ENCODE measurements at places on chromosomes 3 and 15.

DNA sequence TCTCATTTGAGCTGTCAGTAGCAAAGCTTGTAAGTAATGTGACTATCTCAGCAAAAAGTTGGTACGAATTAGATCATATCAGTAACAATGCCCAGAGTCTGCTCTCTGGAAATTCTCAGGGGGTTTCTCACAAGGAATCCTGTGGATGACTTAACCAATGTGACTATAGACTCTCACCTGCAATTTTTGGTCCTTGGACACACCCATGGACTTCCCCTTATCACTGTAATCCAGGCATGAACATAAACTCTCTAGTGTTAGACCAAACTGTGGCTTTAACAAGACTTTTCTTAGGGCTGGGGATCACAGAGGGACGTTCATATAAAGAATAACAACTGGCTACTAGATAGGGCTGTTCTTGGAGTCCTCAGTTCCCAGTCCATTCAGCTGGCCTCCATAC, 3.9 kb upstream of the ZNF80 start:
- DNase-seq = no peak

DNA sequence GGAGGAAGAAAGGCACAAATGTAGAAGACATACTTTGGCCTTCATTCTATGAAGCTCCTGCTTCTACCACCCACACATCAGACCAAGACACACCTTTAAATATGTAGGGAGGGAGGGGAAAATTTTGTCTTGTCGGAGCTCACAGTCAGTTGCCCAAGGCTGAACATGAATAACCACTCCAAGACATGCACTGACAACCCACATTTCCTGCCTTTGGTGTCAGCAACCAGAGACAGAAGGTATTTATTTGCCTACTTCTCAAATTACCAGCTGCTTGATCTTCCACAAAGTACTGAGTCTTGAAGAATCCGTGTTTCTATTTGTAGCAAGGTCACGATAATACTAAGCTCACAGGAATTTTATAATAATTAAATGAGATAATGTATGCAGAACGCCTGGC, 169.7 kb downstream of the KCNMB2 start:
- no peak for DNase-seq

- DNase-seq = no peak
Observed at GRCh38 chr15:49134683-49135341, 20.6 kb downstream of the COPS2 start.

DNA sequence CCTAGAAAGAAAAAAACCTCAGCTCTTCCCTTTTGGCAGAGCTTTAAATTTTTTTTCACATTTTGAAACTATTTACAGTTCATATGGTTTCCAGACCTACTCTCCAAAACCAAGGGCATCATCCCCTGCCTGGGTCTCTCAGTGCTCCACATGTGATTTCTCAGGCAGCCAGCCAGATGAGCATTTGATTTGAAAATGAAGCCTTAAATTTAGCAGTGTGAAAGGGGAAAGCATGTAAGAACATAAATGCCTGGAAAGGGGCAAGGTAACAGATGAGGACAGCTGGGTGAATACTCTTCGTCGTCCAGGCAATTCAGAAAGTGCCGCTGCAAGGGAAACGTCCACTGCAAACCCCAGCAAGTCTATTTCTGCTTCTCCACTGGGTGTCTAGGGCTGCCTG, 94.8 kb downstream of the ATP8B4 start:
- DNase-seq = no peak

DNA sequence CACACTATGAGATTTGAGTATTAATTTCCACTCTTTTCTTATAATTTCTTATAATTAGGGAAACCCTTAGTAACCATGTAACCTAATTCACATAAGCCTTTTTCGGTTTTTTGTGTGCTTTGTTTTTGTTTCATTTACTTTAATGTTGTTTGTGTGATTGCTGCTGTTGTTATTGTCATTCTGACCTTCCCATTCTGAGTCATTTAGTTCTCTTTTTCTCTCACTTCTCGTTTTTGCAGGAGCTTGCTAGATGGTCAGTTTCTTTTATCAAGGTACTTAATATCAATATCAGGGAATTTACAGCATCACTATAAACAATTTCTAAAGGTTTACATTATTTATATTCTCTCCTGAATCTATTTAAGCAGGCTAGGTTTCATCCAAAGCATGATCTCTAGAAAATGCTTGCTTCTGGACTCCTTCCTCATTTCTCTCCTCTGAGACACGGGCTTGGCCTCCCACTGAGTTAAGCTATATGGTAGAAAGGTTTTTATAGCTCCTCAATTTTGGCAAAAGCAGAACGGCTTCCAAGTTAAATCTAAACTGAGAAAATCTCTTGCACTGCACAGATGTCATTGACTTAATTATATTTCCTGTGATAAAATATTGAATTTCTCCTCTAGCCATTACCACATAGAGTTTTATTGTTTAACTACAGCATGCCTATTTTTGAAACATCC, 534.2 kb downstream of the NSUN3 start:
- DNase-seq = no peak

- no peak for DNase-seq
Observed at GRCh38 chr3:44865272-44866035, 3.7 kb downstream of the TMEM42 start.

GRCh38 chr15:57797568-57798267, 91.2 kb downstream of the POLR2M start:
- no peak for DNase-seq

- DNase-seq = no peak
Observed at GRCh38 chr3:30640851-30641250, 34.5 kb downstream of the TGFBR2 start.

- DNase-seq = no peak
Observed at GRCh38 chr3:185126201-185126600, 26.7 kb downstream of the C3orf70 start.

DNA sequence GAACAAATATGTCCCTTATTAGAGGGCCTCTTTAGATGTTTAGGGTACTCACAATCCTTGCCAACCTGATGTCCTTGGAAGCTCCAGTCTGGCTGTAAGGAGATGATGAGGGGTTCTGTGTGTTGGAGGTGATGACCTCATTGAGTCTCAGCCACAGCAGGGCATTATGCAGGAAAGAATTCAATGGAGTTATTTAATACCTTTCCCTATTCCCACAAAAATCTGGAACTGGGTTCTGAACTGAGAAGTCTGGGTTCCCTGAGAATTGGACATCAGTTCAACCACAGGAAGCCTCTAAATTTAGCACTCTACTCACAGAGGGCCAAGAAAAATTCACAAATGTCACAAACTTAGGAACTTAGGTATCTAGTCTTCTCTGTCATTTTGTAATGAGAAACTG, 36.9 kb downstream of the SLC35A5 start:
- DNase-seq = no peak

Measured in AG04449 (cell line).